Fibroblast of skin of right biceps (primary cell): ENCODE measurements at places on chromosomes 2 and 18.

- no peak for DNase-seq
Observed at GRCh38 chr2:176501617-176502016, 232.4 kb downstream of the MTX2 start.

DNA sequence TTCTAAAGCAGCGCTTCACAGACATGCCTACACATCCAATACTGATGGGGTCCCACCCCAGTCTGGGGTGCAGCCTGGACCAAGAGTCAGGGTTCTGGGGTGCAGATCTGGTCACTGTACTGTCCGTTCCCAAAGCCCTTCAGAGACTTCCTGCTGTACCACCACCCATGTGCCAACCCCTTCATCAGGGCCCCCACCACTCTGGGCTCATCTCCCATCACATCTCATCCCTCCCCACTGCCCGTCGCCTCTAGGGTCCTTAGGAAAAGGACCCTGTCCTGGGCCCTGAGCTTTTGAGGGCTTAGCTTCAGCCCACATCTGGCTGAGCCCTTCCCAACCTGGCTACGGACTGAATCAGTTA lies 37.9 kb upstream of the ID2 start:
- DNase-seq, result no peak

GRCh38 chr18:45997700-45998151 lies 30.6 kb upstream of the EPG5 start:
- no peak for DNase-seq

DNA sequence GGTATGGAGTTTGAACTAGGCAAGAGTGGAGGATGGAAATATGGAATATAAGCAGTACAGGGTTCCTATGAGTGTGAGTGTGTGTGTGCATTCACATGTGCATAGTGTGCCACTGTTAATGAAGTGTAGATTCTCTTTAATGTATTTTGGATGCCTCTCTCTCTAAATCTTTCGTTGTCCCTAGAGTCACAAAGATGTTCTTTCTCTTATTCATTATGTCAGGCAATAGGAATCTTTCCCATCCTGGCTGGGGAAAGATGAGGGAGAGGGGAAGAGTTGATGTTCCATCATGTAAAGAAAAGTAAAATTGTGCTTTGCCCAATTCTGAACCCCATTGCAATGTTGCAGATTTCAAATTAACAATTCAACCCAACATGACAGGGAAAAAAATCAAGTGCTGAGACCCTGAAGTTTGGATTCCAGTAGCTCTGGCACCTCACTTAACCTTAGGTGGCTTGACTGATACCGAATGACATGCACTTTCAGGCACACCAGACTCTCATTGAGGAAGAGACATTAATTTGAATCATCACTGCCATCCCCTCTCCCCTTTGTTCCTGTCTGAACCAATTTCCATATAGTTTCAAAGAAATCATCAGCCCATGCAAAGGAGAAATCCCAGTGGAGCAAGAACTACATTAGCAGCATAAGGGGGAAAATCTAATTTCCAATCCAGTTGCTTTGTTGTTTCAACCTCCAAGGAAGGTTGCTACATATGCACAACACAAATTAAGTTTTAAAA lies 28.0 kb downstream of the KLF7 start:
- DNase-seq, result no peak

DNA sequence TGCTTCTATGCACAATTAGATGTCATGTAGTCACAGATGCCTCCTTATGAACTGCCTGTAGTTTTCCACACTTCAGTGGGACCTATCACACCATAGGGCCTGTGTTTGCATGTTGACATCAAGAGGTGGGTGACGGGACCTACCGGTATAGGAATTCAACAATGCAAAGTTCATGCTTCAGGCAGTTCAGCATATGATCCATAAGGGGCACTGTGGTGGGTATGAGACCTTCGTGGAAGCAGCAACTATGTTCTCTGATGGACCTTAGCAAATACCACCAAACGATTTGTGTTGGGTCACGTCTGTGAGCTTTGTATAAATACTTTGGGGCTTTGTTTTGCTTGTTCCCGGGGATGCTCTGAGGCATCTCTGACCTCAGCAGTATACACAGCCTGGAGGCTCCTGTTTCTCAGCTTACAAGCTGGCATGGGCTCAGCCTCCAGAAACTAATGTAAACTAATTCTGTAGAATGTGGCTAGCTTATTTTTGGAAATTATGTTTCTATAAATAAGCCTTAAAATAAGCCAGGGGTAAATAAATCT lies 111.6 kb downstream of the DTNA start:
- DNase-seq, result no peak

GRCh38 chr18:48555465-48555995 lies 16.7 kb downstream of the CTIF start:
- no peak for DNase-seq

DNA sequence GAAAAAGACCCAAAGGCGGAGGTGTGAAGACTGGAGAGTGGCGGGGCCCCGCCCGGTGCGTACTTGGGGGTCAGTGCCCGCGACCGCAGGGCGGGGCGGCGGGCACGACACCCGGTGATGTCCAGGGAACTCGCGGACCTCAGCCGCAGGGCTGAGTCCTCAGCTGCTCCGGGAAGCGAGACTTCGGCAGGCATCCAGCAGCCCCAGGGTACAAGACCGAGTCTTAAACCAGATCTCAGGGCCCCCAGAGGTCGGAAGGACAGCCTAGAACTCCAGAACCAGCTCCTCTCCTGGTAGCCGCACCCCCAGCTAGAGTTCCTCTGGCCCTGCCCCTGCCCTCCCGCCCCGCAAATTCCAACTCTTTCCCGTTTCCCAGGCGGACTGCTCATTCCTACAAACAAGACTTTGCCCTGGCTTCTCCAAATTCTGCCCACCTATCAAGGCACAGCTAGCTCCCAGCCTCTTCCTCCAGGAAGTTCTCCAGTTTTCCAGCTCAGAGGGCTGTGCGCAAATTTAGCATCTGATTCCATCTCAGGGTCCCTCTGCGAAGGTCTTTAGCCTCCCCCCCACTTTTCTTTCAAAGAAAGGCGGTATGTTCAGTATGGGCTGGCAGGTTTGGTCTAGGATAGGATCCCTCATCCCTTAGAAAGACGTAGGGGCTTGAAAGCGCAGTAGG lies 26.0 kb upstream of the NOTO start:
- peak; percentile 33 for DNase-seq

DNA sequence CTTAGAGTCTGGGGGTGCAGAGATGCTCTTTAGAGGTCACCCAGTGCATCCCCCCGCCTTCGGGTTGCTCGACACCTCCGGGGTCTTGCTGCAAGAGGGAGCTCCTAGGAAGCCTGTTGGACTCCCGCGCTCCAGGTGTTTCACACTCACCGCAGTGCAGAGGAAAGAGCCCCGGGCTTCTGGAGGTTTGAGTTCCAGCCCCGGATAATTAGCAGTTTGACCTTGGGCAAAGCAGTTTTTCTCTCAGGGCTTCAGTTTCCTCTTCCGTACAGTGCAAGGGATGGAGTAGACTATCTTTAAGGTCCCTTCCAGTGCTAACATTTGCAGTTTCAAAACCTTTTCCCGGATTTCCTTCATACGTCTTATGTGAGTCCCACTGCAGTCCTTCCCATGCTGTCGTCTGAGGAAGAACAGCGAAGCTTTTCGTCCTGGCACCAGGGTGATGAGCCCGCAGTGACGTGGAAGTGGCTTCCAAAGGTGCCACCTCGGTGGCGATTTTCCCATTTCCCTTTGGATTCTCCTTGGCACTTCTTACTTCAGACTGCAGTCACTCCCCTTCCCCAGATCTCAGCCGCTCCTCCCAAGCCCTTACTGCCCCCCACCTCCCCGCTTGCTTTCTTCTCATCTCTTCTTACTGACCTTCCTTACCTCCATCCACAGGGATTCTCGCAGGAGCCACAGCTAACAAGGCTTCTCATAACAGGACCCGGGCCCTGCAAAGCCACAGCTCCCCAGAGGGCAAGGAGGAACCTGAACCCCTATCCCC lies 585 bp downstream of the PNKD start:
- DNase-seq, result no peak

DNA sequence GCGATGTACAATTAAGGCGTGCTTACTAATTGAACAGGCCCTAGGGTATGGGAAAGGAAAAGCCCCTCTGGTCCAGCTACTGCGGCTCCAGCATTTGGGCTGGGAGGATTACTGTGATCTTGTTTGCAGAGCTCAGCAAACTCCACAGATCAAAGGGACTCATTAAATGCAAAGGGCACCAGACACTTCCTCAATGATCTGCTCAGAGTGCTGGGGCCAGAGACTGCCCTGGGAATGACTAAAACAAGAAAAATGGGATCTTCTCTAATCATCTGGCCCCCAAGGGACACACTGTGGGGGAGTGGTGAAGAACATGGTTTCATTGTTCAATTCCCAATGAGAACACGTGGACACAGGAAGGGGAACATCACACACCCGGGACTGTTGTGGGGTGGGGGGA lies 85.0 kb downstream of the MARCHF4 start:
- DNase-seq, result peak; percentile 85

- DNase-seq, result no peak
Observed at GRCh38 chr18:51622702-51623101, 425.2 kb upstream of the MEX3C start.

DNA sequence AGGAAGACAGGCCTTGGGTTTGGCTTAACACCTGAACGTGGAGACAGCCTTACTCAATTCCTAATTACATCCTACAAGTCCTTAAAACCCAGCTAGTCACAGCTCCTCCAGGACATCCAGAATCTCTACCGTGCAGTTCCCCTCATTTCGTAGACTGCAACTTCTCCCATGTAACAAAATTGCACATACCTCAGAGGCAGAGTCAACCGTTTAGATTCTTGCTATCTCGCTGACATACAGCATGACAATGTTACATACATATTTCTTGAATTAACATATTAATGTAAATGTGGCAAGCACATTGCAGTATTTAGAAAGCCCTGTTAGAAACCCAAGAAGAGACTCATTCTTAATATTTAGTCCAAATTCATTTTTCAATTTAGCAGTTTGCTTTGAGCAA lies 358.7 kb downstream of the SETBP1 start:
- peak; percentile 69 for DNase-seq

DNA sequence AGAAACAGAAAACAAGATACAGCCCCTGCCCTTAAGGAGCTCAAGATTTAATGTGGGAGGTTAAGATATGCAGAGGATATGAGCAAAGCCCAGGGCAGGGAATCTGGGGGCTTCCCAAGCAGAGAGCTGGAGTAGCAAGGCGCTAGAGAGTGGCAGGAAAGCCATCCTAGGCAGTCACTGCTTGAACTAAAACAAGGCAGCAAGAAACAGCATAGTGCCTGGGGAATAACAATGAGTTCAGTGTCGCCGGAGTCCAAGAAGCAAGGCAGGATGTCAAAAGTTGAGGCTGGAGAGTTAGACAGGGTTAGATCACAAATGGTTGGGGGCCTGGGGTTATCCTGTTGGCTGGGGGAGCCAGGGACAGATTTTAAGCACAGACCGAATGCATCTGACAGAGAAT lies 24.6 kb downstream of the CDH2 start:
- DNase-seq, result no peak

DNA sequence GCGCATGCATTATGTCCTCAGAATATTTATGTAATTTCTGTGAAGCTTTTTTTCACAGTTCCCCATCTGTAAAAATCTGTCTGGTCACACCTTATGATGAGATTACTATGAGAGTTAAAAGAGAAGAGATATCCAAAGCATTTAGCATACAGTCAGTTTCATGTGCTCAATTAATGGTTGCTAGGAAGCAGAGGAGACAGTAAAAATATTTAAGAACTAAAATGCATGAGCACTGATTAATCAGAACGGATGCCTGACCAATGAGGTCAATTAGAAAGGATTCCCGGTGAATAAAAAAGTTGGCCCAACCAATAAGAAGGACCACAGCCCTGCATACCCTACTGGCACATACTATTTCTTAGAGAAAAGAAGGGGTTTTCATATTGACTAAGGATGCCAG lies 12.0 kb upstream of the CRIM1 start:
- DNase-seq, result peak; percentile 49

- peak; percentile 85 for DNase-seq
Observed at GRCh38 chr2:200077210-200077650, 121.8 kb downstream of the MAIP1 start.

DNA sequence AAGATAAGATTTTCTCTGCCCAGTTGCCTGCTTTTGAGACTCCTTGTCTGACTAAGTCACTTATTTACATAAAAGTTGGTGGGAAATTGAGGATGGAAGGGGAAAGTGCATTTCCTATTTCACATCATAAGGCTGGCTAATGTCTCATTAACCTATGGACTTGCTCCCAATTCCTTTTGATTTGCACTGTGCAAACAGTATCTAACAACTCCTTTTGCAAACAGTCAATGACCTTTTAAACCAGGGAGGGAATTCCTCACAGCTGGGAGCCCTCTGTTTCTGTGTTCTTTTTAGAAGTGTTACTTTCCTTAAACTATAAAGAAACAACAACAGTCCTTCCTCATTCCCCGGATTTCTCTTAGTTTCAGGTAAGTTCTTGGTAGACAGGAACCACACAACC lies 272.8 kb downstream of the RND3 start:
- no peak for DNase-seq

DNA sequence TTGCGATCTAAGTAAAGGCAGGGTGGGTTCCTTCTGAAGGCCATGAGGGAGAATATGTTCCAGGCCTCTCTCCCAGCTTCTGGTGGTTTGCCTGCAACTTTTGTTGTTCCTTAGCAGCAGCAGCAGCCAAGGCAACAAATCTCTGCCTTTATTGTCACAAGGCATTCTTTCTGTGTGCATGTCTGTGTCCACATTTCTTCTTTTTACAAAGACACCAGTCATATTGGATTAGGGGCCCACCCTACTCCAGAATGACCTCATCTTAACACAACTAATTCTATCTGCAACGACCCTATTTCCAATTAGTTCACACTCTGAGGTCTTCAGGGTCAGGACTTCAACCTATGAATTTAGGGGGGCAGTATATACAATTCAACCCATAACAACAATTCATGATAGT lies 587.5 kb downstream of the XIRP2 start:
- no peak for DNase-seq

- DNase-seq, result peak; percentile 36
Observed at GRCh38 chr2:135245071-135245470, 193.0 kb downstream of the RAB3GAP1 start.

- DNase-seq, result no peak
Observed at GRCh38 chr2:129587426-129588064, 391.9 kb upstream of the RAB6C start.

DNA sequence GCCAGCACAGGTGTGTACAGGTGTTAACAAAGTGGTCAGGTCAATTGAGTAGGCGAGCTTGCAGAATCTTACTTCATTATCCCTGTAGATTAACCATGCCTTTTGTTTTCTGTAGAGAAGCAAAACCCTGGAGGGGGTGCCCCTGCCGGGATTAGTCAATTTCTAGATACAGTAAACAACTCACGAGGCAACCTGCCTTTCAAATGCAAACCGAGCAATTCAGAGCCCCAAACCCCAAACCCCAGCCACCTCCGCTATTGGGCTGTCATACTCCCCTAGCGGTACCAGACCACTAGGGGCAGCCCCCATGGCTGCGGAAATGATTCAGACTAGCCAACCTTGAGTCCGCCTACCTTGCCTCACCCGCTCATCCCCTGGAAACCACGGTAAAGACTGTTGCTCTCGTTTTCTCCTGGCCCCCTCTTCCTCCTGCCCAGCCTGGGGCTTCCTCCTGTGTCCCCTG lies 61.4 kb upstream of the KIF5C start:
- no peak for DNase-seq

- no peak for DNase-seq
Observed at GRCh38 chr2:122384768-122385333, 629.4 kb downstream of the TSN start.
